ENCODE measurements at places on chromosomes 16 and 17.

GRCh38 chr17:83117583-83117982, 38.2 kb downstream of the METRNL start:
- DNase-seq, result no peak

DNA sequence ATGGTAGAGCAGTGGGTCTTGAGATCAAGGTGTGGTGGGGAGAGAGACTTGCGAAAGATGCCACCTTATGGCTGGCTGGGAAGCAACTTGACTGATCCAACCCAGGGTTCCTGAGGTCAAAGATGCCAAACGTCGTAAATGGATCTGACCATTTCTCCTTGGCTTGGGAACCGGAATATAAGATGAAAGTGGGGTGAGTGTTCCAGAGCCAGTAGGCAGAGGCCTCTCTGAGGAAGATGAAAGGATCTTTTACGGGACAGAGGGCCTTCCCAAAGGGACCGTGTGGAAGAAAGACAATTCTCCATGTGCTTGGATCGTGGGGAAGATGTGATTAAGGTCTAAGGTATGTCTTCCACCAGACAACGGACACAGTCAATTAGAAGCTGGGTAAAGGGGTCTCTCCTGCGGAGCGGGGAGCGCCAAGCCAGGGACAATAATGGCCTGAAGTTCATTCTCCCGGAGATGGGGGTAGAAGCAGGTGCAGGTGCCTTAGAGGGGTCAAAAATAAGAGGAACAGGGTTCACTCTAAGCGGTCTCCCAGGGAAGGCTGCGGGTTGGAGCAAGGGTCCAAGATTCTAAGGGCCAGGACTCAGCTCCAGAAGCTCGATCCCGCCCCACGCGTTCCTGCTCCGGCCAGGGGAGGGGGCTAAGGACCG, 800 bp downstream of the FXR2 start:
- no peak for DNase-seq

DNA sequence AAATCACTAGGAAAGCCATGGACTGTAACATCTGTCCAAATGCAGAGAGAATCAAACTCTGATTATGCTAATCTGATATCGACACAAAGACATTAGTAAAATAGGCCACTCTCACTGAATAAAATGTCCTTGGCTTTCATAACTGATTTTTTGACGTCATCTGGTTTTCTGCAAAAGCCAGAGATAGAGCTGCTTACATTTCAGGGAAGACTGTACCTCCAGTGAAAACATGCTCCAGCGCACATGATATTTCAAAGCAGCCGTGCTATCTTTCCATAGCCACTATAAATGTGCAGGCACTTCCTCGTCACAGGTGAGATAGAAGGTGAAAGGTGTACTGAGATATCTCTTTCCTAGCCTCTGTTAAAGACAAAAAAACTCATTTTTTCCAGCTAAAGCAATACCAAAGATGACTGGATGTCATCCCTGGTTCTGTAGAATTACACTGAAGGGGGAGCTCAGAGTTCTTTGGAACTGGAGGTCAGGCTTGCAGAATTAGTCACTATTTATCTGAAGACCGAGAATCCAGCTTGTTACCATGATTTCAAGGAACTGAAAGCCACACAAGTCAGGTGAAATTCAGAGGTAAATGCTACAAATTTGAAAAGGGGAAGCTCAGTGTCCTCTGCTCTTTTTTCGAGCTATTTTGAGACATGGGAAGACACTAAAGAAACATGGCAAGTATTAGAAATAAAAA, 249.5 kb downstream of the CA10 start:
- DNase-seq, result no peak

DNA sequence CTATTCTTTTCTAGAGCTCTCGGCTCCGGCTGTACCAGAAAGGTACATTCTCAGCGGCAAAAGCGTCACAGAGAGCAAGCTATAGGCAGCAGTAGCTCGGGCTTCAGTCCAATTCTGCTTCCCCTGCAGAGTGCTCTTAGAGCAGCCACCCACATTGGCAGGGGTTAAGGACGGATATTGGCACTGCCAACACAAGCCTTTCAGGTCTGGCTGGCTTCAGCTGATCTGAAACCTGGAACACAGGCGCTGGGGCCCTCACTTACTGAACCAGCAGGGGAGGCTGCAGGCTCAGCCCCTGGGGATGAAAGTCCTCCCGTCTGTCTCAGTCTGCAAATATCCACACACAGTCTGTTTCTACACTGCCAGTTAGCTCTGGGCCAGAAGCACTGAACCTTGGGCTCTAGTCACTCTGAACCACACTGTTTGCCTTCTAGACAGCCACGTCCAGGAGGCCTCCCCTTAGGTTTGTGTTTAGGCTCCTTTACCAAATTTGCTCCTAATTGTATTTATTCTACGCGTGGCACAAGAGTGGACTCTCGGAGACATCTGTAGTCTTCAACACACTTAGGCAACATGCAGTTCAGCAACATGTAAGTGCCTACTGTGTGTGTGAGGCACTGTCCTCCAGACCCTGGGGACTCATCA, 40.1 kb downstream of the HIC1 start:
- DNase-seq, result no peak

- no peak for DNase-seq
These were observed 219.7 kb downstream of the IRF8 start for GRCh38 chr16:86118467-86119307.

- DNase-seq, result no peak
These were observed 374.6 kb upstream of the ASIC2 start for GRCh38 chr17:33667671-33668070.

DNA sequence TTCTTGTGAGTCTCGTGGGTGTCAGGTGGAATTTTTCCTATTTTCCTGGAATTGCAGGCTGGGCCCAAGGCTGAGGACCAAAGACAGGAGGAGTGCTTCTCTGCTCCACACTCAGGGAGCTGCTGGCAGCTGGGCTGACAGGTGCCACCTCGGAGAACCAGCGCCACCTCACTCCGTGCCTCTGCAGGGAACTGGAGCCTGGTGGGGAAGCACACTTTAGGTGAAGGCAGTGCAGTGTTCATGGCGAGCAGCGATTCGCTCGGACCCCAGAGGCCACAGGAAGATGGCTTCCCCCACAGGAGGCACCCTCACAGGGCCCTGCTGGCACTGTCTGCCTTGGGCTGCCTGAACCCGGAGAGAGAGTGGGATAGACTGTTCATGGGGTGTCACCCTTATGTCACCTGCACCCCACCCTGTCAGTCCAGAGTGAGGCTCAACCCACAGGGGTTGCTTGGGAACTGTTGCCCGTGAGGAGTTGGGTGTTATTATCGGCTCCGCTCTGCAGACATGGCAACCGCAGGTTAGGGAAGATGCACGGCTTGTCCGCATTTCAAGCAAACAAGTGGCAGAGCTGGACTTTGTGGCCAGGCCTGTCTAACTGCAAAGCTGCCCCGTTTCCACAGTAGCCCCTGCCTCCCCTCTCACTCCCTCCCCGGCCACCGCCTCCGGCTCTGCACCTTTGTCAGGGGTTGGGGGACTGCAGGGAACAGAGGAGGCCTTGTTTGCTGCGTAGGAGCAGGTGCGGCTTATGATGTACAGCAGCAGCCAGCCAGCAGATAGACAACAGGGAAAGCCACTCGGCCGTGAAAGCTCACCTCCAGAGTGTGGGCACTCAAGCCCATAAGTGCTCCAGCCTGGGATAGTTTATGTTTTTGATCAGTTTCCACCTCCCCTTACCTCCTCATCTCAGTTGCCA, 15.5 kb downstream of the TBC1D24 start:
- no peak for DNase-seq

GRCh38 chr17:42653179-42654124, 5.6 kb upstream of the TUBG2 start:
- DNase-seq, result no peak

GRCh38 chr16:57244463-57244766, 644 bp upstream of the ARL2BP start:
- no peak for DNase-seq

DNA sequence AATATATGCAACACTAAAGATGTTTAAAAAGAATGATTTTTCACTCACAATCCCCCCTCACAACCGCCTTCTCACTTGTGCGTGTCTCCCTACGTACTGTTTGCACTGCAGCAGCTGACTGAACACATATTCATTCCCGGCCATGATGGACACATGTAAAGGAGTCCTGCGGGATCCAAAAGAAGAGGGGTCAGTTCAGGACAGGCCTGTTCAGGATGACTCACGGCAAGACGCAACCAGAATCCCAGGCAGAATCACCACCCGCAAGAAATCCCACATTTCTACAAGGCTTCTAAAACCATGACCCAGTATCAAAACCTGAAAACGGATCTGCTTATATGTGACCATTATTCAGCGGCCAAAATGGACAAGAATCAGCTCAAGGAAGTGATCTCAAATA, 52.3 kb downstream of the CYB5D2 start:
- no peak for DNase-seq

DNA sequence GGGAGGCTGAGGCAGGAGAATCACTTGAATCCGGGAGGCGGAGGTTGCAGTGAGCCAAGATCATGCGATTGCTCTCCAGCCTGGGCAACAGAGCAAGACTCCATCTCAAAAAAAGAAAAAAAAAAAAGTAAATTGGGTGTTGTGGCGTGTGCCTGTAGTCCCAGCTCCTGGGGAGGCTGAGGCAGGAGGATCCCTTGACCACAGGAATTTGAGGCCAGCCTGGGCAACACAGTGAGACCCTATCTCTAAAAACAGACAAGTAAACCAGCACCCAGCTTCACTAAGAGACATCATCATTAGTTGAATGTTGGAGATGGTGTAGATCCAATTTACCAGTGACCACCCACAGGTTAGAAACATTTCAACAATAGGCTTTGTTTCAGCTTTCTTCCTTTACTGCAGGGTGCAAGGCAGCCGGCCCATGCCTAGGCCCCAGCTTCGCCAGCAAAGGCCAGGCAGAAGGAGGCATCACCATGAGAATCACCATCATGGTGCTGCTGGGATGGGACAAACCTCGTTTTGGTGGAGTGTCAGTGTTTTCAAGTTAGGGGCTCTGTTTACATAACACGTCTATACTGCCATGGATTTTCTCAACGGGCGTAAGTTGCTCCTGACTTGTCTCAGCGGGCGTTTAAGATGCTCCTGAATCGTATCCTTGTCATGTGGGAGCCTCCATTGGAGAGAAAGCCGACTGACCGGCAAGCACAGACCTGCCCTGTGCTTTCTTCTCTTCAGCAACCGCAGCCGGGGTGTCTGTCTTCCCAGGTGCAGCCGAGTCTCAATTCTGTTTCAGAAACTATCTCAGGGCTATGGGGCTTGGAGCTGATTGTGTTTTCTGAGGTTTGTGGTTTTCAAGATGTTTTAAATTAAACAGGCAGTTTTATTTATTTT, 7.3 kb downstream of the TCF25 start:
- no peak for DNase-seq

DNA sequence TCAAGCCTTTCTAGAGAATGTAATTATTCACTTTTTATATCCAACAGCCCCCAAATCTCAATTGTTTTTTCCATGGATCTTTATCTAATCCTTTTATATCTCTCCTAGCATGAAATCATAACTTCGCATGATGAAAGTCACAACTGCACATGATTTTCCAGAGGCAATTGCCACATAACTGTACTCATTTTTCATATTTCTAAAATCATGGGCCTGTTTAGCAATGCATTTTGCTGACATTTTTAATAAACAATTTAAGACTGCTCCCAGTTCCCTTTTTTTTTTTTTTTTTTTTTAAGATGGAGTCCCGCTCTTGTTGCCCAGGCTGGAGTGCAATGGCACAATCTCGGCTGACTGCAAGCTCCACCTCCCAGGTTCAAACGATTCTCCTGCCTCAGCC, 83.5 kb downstream of the VMP1 start:
- no peak for DNase-seq

GRCh38 chr16:50696575-50697420, 3.4 kb downstream of the NOD2 start:
- DNase-seq, result no peak

GRCh38 chr16:1494711-1495110, 1.6 kb downstream of the TELO2 start:
- DNase-seq, result no peak

DNA sequence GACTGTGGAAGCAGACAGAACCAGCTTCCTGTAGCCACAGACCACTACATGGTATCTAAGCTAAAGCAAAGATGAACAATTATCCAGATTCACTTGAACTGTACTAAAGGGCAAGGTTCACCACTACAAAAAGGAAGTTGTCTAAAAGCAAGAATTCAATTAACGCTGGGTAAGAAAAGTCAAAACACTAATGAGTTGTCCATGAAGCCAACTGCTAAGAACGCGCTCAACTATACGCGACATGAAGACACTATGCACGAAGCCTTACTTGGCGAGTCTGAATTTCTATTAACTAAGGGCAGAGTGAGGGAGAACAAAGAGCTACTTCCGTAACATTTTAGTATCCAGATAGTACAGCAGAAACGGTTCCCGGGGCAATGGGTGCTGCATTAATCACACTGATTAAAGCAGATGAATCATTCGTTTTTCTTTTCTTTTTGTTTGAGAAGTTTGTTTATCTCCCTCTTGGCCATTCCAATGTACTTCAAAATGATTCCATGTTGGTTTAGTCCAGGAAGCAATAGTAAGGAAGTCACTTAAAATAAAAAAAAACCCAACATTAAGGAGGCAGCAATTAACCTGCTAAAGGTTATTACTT, 2.8 kb upstream of the RPS15A start:
- no peak for DNase-seq

DNA sequence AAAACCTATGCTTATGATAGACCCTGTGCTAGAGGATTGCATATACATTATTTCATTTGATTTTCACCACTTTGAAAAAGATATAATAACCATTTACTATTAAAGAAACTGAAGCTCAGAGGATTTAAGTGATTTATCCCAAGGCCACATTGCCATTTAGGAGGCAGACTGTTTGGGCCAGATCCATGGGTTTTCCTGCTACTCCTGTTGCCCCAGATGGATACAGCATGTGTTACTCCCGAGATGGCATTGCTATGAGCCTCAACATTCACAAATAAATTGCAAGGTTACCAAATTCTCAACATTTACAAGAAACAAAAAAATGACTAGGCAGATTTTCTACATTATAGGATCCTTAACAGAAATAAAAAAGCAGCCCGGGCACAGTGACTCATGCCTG, 322.1 kb upstream of the SOX9 start:
- no peak for DNase-seq

- no peak for DNase-seq
These were observed 128.7 kb downstream of the RPTOR start for GRCh38 chr17:80673152-80673920.

DNA sequence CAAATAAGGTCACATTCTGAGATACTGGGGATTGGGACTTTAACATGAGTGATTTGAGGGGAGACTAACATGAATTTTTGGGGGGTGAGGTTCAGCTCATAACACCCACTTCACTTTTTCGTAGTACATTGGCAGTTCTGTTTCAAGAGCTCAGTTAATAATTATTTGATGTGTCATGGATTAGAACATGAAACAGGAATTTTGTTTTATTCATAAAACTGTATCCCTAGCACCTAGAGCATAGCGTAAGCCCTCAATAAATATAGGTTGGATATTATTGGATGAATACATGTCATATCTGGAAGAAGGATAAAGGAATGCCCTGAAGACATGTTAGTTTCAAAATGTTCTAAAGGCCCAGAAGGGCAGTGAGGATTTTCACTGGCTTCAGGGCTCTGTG, 119.8 kb downstream of the PRKCA start:
- no peak for DNase-seq

GRCh38 chr17:44610871-44611270, 45.4 kb upstream of the MEIOC start:
- no peak for DNase-seq
